ENCODE measurements at places on chromosomes 11 and 22.

DNA sequence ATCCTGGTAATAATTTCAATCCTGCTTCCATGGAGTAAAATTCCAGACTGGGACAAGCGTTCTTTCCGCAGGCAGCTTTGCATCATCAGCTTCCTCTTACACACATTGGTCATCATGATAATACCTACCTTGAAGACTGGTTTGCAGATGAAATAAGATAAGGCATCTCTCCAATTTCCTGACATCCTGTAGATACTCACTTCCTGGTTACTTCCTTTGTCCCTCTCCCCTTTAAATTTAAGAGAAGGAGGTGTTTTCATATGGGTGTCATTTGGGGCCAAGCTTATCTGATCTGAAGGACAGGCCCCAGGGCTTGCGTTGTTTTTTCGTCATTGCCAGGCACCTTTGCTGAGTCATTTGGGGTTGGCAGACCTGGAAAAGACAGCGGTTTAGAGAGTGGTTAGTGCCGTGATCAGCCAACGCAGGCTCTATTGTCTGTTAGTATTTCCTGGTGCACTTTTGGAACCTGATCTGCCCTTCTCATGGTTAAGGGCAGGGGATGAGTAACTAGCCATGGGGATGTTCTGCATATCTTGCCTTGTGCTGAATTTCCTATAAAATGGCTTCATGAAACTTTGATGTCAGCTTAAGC is 24.1 kb downstream of the GRAMD1B start:
- DNase-seq = peak; percentile 73

GRCh38 chr11:99383648-99384245 is 363.0 kb downstream of the CNTN5 start:
- DNase-seq = no peak

- peak; percentile 70 for DNase-seq
Observed at GRCh38 chr11:73983741-73984538, 1.3 kb upstream of the UCP2 start.

DNA sequence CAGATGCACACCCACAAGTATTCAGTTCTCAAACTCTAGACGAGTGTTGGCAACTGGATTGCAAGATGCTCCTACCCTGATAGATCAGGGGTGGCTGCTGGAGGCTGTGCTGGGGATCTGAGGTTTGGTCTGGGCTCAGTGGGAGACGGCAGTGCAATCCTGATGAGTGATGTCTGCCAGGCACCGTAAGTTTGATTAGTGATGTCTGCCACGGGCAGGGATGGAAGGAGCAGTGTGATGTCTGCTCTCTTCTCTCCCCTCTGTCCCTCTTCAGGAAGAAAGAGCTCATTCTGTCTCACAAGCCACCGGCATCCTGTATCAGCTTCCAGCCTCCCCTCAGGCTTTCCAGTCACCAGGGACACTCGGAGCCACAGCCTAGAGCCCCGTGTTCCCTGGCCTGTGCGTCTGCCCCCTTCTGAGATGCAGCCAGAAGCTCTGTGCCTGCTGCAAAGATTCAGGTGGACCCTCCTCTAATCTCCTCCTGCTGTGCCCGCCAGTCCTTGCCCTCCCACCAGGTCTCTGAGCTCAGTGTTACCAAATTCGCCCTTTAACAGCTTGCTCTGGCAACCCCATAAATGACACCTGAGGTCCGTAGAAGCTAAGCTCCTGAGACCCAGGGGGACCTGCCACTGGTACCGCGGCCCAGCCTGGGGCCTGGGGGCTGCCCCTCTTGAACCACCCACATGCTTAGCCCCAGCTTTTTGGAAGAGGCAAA is 19.9 kb downstream of the TP53I11 start:
- DNase-seq = no peak

- DNase-seq = peak; percentile 89
Observed at GRCh38 chr22:29716814-29717545, 2.8 kb upstream of the CABP7 start.

Measured in hematopoietic multipotent progenitor cell treated with erythropoietin and hydrocortisone succinate and interleukin-3 and kit ligand, for 4 days (in vitro differentiated cells).